ENCODE measurements at places on chromosomes 11 and 22.
A peak's percentile ranks its signal among the peaks of the same experiment; 100 is the strongest.

DNA sequence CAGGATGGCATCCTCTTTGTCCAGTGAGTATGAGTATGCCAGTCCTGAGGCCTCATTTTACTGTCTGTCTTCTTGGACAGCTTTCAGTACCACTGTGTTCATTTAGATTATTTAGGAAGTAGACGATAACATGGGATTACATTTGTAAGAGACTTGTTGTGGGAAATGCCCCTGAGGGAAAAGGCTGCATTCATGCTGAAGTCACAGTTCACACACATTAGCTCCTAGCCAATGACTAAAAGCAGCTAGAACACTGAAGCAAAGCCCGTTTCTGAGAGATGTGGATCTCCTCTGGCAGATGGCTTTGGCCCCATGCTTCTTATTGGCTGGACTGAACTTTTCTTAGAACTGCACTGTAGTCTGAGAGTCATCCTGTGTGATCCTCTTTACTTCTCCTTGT, 242.4 kb downstream of the FAM76B start:
- no peak for DNase-seq

- peak; percentile 85 for DNase-seq
Measured at GRCh38 chr11:47514825-47515647, 37.9 kb downstream of the CELF1 start.

DNA sequence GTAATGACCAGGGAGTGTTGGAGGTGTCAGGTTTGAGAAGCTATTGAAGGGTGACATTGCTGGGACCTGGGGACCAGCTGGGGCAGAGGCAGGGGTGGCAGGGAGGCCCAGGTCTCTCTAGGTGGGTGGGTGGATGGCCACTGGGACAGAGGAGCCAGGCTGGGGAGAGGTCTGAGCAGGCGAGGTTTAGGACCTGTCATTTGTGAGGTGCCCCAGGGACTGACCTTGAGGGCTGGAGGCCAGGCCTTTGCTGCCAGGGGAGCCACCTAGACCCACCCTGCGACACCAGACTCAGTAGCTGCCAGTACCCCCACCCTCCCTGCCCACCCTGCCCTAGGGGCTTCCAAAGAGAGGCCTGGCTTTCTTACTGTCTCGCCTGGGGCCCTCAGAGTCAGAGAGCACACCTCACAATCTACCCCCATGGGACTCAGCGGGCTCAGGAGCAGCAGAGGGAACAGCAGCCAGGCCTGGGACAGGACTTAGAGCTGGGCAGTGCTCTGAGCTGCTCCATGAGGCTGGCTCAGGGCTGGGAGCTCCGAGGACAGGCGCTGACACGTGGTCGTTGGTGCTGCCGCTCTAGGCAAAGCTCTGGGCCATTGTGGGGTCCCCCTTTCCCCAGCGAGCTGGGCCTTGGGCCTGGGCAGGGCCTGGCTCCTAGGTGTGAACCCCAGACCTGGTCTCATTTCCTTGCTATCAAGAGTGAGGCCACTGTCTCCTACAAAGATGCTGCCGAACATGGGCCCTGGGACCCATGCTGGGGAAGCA, 28.6 kb upstream of the PPARA start:
- DNase-seq, result no peak

DNA sequence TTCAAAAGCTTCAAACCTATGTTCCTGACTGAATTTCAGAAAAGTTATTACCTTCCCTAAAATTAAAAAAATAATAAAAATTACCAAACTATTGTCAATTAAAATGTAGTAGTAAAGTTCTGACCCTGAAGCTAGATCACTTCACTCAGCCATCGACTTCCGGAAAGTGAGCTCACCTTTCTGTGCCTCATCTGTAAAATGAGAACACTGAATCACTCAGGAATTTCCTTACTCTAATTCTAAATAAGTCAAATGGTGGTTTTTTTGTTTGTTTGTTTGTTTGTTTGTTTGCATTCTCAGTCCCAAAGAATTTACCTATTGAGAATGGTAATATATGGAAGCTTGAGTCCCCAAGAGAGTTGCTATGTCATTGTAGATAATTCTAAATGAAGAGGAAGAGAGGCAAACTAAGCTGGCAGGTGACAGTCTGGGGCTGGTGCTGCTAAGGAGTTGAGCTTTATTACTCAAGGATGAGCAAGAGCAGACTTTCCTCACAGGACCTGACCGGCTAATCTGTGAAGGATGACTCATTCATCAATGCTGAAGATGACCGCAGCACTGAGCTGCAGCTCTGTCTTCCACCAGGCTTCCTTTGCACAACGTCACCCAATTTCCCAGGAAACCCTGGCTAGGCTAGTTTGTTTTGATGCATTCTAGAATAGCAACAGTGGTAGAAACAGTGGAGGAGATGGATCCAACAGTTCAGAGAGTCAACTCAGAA, 248.8 kb downstream of the RAB38 start:
- no peak for DNase-seq

DNA sequence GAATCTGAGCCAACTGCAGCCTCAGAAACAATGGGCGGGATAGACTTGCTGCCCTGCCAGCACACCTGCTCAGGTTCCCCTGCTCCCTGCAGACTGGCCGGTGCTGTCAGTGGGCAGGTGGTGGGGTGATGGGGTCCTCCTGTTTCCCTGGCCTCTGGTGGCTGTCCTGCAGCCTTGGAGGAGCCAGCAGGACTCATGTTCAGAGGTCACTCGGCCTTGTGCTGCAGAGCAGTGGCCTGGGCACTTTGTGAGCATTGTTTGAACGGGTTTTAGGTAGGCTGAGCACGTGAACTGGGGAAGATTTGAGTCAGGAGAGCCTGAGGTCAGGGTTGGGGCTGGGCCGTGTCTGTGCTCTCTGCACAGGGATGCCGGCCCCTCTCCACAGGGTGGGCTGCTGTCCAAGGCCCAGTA, 17.6 kb downstream of the PPIL2 start:
- DNase-seq, result no peak

- DNase-seq, result no peak
Measured at GRCh38 chr11:78659326-78660270, 84.9 kb upstream of the NARS2 start.

- DNase-seq, result no peak
Measured at GRCh38 chr11:3605771-3606203, 36.0 kb downstream of the ART5 start.

GRCh38 chr11:32375826-32376225, 59.5 kb downstream of the WT1 start:
- DNase-seq, result no peak

DNA sequence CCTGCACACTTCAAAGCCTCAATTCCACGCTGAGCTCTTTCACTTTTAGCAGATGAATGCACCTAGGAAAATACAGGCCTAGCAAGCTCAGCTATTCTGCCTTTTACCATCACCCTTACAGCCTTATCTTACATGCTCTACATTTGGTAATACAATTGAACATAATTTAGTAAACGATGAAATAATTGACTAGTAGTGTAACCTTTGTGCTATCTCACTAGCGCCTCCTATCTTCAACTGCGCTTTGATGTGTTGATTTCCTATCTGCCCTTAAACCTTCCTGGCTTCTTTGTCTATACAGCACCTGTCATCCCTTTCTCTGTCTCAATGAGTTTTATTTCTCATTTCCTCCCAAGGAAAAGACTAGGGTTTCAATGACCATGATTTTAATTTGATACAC, 149.7 kb downstream of the LRRC4C start:
- no peak for DNase-seq

DNA sequence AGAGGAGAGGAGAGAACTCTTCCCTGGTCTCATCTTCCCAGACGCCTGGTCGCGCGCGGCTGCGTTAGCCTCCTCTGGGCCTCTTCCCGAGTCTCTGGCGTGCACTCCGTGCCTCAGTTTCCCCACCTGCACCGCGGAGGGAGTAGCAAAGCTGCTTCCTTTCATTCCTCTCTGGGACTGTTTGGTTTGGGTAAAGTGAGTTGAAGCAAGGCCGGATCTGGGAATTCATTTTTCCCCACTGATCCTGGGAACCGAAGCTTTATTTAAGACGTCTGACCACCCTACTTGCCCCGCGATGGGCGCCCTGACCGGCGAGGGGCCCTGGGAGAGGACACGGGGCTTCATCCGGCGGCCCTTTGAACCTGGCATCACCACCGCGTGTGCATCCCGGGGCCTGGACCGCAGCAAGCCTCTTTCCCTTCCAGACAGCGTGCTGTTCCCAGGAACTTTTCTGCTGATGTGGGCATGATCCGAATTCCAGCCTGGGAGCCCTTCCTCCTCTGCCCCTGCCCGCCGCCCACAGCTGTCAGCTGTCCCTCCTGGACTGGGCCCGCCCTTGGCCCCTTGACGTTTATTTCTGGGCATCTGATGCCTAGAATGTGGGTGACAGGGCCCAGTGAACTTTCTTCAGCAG, 758 bp downstream of the LDLRAD3 start:
- DNase-seq, result no peak

- no peak for DNase-seq
Measured at GRCh38 chr11:44591557-44591956, 26.1 kb downstream of the CD82 start.

- no peak for DNase-seq
Measured at GRCh38 chr11:122791836-122792235, 46.5 kb upstream of the CRTAM start.

GRCh38 chr11:36628141-36628540, 30.1 kb upstream of the RAG2 start:
- no peak for DNase-seq

DNA sequence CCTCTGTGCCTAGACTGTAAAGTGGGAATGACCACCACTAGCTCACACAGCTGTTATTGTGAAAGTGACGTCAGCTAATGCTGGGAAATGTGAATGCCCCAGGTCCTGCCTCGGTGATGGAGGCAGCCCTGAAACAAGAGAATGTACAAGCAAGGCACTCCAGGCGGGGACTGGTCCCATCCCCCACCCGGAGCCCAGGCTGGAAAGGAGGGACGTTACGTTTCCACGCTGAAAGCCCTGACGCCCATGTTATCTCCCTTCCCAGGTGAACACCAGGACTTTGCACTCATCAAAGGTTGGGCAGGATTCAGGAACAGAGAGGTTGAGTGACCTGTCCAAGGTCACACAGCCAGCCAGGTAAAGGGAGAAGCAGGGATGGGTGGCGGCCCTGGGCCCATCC, 784 bp downstream of the SULT4A1 start:
- DNase-seq, result no peak

GRCh38 chr22:37769056-37769455, 38.7 kb upstream of the GCAT start:
- no peak for DNase-seq

DNA sequence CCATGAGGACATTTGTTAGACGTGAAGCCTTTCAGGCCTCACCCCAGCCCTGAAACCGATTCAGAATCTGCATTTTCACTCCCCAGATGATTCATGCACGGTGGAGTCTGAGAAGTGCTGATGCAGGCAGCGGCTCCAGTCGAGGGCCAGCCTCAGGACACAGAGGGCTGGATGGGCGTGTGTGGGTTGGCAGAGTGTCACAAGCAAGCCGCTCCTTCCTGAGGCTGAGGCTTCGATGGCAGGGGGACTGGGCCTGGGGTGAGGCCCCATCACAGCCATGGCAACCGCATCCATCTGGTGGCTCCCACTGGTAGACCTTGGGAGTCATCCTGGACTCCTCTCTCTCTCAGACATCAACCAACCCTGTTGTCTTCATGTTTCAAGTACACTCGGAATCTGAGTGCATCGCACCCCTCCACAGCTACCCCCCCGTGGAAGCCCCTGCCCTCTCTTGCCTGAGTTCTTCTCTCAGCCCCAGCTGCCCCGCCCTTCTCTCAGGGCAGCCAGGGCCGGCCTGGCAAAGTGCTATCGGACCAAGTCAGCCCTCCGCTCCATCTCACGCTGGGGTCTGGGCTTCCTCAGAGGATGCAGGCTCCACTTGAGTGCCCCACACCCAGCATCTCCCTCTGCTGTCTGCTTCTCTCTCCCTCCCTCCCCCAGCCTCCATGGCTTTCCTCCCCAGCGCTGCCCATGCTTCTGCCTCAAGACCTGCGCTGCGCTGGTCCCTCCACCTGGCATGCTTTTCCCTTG, 10.6 kb downstream of the KCNC1 start:
- DNase-seq, result no peak

DNA sequence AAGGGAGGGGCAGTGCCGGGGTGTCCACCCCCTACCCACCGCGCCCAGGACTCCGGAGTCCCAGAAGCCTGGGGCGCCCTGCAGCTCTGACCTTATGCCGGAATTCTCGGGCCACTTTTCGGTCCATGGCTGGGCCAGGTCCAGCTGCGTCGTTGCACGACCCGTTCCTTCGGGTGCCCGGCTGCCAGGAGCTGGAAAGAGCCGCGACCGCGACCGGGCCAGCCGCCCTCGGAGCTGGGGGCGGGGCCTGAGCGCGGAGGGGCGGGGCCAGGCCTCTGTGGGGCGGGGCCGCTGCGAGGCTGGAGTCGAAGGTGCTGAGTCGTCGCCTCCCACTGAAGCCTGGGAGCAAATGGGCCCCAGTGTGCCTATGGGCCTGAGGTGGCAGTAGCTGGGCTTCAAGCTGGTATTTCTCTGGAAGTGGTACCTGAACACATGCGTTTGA, at the start of gene USH1C:
USH1C (minus strand) TSS at position 236 of the 442 bp plus-strand sequence; CDS start at position 127, 109 bp downstream.
- no peak for DNase-seq

GRCh38 chr11:80916173-80916798, 1475.5 kb upstream of the TENM4 start:
- no peak for DNase-seq

DNA sequence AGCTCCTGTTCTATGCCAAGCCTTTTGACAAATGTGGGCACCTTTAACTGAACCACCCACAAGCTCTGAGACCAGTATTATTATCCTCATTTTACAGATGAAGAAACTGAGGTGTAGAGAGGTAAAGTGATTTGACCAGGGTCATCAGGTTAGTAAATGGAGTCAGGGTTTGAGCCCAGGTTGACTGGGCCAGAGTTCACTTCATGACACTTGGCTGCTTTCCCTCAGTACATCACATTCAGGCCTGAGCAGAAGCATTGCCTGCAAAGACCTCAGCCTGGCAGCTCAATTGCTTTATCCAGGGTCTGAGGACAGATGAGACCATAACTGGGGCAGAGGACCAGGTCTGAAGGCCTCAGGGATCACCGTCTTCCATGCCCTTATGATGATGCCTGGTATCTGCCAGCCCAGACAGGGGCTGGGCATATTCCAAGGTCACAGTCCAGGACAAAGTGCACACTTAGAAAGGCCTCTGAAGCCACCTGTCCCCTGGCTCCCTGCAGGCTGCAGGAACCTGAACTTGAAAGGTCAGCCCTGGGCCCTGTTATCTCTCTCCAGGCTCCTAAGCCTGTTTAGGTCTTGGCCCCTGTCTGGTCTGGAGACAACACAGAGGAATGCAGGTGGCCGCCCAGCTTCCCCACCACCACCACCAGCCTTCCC, 32.0 kb downstream of the POU2AF3 start:
- DNase-seq, result no peak

GRCh38 chr11:34890812-34891211, 25.4 kb downstream of the APIP start:
- DNase-seq, result peak; percentile 8

DNA sequence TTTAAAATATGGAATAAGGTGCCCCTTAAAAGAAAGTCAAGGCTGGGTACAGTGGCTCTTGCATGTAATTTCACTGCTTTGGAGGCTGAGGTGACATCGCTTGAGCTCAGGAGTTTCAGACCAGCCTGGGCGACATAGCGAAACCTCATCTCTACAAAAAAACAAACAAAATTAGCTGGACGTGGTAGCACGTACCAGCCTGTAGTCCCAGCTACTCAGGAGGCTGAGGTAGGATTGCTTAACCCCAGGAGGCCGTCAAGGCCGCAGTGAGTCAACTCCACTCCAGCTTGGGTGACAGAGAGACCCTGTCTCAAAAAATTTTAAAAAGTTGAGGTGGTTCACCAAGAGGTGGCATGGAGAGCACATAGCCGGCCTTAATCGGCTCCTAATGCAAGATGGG, 17.7 kb upstream of the ADORA2A start:
- peak; percentile 33 for DNase-seq

- no peak for DNase-seq
Measured at GRCh38 chr22:48957311-48957986, 870.2 kb downstream of the BRD1 start.
